Hematopoietic multipotent progenitor cell treated with erythropoietin and hydrocortisone succinate and interleukin-3 and kit ligand, for 8 days (in vitro differentiated cells): ENCODE measurements at places on chromosomes 1 and 21.
A peak's percentile ranks its signal among the peaks of the same experiment; 100 is the strongest.

GRCh38 chr1:12543740-12544154 is 74.3 kb downstream of the DHRS3 start:
- DNase-seq, result no peak

DNA sequence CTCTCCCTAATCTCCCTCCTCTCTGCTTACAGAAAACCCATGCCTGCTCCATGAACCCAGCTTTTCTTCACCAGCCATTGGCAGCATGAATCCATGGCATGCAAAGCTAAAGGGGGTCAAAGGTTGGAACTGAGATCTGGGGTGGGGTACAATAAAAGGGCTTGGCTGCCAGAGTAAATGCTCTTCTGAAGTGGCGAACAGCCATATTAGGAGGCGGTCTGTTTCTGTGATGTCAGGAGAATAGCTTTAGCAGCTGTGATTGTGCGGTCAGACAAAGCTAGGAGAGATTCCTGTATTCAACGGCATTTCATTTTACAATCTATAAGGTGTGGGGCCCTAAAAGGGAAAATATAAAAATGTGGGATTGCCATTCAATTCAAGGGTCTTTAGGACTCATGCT is 71.7 kb upstream of the TMPRSS2 start:
- no peak for DNase-seq

DNA sequence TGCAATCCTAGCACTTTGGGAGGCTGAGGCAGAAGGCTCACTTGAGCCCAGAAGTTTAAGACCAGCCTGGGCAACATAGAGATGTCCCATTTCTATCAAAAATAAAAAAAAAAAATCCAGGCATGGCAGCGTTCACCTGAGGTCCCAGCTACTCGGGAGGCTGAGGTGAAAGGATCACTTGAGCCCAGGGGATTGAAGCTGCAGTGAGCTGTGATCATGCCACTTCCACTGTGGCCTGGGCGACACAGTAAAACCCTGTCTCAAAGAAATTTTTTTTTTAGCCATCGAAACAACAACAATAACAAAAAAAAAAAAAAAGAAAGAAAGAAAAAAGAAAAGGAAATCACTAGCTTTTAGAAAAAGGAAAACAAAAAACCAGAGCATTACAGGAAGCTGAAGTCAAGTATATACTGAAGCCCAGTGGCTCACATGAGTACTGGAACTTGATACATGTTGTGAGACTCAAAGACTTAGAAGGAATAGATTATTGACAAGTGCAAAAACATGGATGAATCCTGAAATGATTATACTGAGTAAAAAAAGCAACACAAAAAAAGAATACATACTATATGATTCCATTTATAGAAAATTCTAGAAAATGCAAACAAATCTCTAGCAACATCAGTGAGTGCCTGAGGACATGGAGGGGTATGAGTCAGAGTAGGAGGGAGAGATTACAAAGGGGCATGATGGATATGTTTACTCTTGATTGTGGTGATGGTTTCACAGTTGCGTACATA is 6.1 kb upstream of the RABGAP1L start:
- no peak for DNase-seq

GRCh38 chr1:244224487-244225430 is 173.7 kb downstream of the ZBTB18 start:
- peak; percentile 20 for DNase-seq

- DNase-seq, result no peak
Observed at GRCh38 chr1:44565259-44565750, 109.0 kb downstream of the TMEM53 start.

GRCh38 chr21:15130751-15131150 is 66.0 kb upstream of the NRIP1 start:
- DNase-seq, result no peak

GRCh38 chr21:44913425-44914175 is 7.1 kb downstream of the ITGB2 start:
- DNase-seq, result no peak

DNA sequence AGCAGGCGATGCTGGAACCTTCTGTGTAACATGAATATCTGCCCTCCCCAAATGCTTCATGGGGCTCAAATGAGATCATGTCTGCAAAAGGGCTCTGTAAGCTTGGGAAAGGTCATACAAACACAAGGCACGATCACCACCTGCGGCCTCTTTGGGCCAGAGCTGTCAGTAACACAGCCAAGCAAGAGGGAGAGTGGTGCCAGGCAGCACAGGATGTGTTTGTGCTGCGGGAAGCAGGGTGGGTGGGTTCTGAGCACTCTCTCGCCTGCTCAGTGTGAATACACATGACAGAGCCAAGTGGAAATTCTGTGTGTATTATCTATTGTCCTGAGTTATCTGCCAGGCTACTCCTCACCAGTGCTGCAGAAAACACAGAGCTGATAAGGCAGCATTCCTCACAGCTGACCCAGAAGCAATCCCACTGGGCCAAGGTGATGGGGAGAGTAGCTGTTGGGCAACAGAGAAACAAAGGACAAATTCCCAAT is 101.2 kb downstream of the LAMC2 start:
- DNase-seq, result peak; percentile 5

DNA sequence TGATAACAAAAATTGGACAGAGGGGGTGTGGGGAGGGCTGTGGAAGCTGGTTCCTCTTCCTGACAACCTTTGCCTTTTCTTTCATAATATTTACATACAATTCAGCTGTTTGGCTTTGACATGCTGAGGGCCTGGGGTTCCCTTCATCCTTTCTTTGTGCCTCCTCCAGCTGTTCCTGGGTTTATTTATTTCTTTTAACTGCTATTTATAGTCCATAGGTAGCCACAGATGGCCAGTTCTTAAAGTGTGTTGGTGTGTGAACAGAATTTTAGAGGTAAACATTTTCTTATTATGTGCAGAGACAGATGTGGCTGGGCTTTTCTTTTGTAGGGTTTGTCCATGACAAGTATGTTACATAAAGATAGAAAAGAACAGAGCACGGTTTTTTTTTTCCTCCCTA is 34.1 kb upstream of the CNIH3 start:
- DNase-seq, result no peak

DNA sequence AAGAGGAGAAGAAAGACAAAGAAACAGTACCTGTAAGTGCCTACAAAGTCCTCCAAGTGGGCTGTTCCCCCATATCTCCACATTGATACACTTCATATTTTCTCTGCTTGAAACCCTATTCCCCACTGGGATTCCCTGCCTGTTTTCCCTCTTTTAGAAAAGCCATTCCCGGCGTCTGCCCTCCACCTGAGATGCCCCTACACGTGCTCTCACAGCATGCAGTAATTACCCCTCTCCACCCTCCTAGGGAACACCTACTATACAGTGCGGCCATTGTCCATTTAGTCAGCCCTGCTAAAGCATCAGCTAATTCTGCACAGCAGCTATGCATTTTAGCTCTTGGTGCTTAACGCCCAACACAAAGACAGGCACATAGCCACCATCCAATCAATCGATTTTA is 135.7 kb upstream of the TIAM1 start:
- DNase-seq, result no peak

DNA sequence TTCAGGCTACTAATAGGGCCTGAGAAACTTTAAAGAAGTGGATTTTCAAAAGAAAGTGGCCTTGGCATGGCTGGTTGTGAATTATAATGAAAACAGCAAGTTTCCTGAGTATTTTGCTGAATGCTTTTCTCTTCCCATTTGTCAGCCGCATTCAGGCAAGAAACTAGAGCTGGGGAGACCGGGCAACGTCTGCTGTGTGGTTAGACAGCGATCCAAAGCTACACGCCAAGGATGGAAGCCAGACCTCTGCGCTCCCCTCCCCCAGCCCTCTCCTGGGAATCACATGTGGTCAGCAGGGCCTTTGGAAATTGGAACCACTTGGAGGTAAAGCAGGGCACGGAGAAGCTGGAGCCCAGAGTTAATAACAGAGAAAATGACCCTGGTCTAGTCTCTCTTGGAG is 114.1 kb upstream of the CD34 start:
- no peak for DNase-seq

DNA sequence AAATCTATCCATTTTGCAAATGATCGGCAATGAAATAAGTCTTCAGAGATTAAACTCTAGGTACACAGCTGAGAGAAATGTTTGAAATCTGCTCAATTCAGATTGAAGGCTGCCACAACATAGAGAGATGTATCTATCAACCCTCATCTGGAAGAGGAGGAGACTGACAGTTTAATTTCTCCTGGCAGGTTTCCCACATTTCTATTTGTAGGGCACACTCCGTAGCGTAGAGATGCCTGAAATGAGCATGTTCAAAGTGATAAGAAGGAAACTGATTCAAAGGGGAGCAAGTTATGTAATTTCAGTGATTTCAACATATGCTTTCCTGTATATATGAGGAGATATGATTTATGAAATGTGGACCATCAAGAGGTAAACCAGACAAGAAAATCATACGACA is 44.1 kb downstream of the NIBAN1 start:
- peak; percentile 78 for DNase-seq

DNA sequence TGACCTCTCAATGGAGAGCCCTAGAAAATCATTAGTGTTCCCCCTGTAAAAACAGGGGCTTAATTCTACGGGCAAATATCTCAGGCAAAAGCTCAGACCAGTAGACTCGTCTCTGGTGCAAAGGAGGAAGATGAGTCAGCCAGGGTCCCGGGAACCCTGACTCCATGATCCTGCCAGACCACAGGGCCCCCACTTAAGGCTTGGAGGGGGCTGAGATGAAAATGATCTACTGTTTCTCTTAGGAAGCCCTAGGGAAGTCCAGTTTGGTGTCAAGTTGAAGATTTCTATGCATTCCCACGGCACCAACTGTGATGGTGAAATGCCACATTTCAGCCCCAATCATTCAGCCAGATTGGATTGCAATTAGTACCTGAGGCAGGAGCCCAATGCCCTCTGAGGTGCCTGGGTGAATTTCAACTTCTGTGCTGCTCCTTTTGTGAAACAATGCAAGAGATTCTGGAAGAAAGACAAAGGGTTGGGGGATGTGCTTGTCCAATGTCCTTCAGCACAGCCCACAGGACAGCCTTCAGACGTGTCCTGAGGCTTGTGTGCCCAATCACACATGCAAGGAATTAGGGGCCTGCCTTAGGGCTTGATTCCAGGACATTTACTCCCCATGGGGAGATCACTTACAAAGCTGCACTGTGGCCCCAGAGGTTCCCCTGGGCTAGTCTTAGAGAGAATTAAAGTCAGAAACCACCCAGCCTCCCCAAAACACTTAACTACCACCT is 18.1 kb downstream of the NAV1 start:
- DNase-seq, result no peak

GRCh38 chr1:54819733-54820132 is 18.6 kb upstream of the TTC22 start:
- DNase-seq, result no peak

- DNase-seq, result peak; percentile 72
Observed at GRCh38 chr1:193183019-193183627, 3.3 kb downstream of the B3GALT2 start.

DNA sequence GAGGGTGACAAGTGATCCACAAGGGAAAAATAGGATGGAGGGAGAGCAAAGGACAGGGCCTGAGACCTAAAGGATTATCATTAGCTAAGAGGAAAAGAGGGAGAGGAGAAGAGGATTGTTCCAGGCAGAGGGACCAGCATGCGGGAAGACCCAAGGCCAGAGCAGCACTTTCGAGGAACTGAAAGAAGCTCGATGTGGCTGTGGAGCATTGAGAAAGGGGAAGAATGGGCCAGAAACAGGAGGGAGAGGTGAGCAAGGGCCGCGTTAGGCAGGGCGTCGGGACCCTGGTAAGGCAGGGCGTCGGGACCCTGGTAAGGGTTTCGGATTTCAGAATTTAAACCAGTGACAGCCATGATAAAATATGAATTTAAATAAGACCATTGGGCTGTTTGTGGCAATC is 22.8 kb upstream of the CSF1 start:
- no peak for DNase-seq
